ENCODE measurements at places on chromosomes 3 and 15.

- DNase-seq: no peak
Observed at GRCh38 chr3:118101891-118102290, 932.8 kb downstream of the IGSF11 start.

DNA sequence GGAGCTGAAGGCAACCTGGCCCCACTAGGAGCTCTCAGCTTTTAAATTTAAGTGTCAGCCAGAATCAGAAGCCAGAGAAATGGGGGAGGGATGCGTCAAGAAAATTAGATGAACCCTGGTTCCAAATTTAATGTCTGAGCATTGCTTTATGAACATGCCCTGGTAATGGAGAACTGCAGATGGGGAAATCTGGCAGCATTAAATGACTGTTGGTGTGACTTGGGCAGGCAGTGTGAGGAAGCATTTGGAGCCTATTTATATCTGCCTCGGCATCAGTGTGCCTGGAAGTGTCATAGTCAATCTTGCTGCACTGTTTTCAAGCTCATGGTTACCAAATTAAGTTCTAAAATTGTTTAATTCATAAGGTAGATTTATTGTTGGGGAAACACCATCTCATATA is 29.0 kb downstream of the NME9 start:
- DNase-seq: no peak

DNA sequence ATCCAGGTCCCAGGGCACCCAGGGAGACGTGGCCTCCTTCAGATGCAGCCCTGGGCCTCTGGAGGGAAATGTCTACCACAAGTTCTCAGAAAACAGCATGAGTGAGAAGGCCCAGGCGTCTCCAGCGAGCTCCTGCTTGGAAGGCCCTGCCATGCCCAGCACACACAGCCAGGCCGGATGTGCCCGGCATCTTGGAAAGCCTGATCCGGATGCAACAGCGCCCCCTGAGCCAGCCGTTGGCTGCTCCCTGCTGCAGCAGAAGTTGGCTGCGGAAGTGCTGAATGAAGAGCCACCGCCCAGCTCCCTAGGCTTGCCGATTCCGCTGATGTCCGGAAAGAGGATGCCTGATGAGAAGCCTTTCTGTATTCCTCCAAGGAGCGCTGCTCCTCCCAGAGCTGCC is 856 bp downstream of the NPAP1 start:
- no peak for DNase-seq

DNA sequence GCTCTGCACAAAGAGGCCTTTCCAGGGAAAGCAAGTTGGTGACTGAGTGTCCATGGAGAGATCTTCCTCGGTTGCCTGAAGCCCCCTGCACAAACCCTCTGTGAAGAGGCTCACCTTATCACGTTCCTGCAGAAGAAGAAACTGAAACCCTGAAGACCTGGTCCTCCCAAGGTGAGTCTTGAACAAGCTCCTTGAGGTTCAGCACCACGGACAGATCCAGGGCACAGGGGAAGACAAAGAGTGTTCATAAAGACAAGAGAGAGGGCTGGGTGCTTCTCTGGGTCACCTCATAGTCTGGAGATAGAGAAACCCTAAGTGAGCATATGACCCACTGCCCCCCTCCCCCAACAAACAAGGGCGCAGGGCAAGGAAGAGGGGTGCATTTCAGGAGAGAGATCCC is 21.7 kb upstream of the TBC1D21 start:
- peak; percentile 28 for DNase-seq

GRCh38 chr3:128385080-128385832 is 81.4 kb downstream of the DNAJB8 start:
- DNase-seq: no peak

- DNase-seq: no peak
Observed at GRCh38 chr3:123064914-123065313, 1.9 kb upstream of the PDIA5 start.

DNA sequence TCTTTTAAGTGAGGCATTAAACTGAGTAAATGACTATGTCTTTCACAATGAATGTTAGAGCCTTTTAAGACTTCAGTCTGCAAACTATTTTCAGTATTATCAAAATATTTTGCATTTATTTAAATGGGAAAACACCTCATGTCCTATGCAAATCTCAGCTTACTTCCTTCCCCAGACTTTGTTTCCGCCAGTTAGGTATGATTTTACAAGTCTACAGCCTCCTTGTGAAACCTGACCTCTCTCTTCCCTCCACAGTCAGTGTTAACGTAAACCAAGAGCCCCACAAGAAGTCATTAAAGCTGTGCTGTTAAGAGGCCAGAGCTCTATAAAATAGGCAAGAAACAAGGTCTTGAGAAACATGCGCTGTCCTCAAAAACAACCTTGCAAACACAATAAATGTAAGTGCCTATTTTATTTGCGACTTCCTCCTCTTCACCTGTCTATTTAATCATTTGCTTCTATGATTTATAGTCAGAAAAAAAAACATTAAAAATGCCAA is 48.3 kb downstream of the PRTG start:
- DNase-seq: no peak

DNA sequence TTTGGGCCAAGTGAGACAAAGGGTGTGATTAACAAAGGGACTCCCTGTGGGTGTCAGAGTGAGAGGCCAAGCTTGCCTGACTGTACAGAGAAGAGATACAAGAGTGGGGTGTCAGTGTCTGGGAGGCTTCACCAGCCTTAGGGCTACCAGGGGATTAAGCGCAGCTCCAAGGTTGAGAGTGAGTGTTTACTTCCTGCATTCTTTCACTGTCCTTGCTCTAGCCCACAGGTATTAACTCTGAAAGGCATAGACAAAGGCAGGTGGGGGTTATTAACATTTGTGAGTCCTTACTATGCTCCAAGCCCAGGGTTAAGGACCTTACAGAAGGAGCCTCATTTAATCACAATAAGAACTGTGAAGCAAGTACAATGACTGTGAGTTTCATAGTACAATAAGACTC is 107.6 kb downstream of the IL20RB start:
- DNase-seq: no peak

- DNase-seq: no peak
Observed at GRCh38 chr3:179739816-179740594, 87.2 kb downstream of the USP13 start.

DNA sequence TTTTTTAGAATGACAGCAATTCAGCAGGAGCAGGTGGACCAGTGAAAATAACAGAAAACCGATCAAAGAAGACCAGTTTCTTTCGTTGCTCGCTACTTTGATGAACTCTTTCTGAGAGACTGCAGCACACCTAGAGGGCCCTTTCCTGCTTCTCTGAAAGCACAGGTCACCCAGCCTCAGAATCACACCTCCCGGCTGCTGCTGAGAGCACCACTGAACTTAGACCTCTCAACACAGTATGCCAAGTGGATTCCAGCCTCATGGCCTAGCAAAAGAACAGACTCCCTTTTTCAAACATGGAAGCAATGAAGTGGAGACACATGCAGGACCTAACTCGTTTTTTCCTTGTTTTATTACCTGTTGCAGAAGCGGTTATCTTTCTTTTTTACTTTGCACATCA is 13.9 kb upstream of the APH1B start:
- DNase-seq: no peak

GRCh38 chr15:62524848-62525247 is 359.8 kb upstream of the C2CD4B start:
- no peak for DNase-seq

- DNase-seq: no peak
Observed at GRCh38 chr3:69005071-69005790, 8.3 kb downstream of the EOGT start.

DNA sequence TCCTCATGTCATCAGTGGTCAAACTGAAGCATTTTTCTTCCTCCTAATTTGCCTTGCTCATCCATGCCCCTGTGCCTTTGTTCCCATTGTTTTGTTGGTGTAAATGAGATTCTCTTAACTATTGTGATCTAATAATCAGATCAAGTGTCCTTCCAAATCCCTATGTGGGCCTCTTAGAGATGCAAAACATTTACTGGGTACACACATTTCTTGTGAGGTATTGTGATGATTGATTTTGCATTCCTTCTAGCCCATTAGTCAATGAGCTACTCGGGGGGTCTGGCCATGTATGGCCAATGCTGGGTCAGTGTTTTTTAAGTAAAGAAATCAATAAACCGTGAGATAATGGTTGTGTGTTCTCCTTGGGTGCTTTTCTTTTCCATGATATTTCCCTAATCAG is 580.4 kb downstream of the VGLL3 start:
- no peak for DNase-seq

DNA sequence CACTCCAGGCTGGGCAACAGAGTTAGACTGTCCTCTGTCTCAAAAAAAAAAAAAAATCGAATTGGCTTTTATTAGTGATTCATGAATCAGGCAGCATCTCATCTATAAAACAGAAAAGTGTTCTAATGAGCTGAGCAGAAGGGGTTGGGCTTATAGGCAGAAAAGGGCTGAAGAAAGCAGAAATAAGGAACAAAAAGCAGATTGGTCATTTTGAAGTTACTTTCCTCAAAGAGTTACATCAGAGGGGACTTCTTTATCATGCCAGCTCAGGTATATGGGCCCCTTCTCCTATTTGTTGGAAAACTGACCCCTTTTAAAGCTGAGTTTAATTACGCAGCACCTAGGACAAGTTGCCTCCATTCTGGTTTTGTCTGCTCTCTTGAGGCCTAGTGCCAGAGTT is 722 bp upstream of the POGLUT1 start:
- DNase-seq: no peak

GRCh38 chr3:115633467-115633866 is 10.2 kb downstream of the GAP43 start:
- no peak for DNase-seq

- DNase-seq: no peak
Observed at GRCh38 chr3:72657666-72658065, 190.6 kb downstream of the SHQ1 start.

DNA sequence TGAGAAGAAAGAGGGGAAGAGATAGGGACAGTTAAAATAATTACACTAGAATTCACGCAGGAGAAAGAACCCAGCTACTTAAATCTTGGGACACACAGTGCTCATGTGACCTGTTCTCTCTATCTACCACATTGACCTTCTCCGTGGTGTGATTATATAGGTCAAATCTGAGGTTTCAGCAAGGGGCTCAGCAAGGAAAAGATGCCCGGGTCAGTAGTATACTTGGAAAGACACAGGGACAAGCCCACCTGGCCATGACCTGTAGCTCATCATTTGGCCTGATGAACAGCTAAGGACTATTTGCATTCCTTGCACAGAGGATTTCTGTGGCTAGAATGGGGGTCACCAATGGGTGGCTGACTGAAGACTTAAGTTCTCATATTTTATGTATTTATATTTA is 71.9 kb downstream of the SSR3 start:
- no peak for DNase-seq

DNA sequence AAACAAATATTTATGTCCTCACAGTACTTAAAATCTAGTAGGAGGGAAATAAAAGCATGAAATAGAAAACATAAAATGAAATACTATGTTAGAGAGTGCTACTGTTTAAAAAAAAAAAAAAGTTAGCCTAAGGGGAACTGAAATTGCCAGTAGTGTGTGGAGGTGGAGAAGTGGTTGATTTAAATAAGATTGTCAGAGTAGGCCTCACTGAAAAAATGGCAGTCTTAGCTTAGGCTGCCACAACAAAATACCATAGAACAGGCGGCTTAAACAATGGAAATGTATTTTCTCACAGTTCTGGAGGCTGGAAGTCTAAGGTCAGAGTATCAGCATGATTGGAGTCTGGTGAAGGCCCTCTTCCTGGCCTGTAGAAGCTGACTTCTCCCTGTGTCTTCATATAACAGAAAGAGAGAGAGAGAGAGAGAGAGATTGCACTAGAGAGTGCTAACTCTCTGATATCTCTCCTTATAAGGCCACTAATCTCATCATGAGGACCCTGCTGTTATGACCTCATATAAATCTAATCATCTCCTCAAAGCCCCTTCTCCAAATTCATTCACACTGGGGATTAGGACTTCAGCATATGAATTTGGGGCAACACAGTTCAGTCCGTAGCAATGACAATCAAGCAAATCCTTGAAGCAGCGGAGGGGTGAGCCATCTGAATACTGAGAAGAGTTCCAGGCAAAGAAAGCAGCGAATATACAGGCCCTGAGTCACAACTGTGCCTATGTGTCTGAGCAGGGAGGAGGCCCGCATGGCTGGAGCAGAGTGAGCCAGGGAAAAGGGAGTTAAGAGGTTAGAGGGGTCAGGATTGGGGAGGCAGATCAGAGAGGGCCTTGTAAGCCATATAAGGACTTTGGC is 23.6 kb upstream of the LRRC34 start:
- DNase-seq: no peak

DNA sequence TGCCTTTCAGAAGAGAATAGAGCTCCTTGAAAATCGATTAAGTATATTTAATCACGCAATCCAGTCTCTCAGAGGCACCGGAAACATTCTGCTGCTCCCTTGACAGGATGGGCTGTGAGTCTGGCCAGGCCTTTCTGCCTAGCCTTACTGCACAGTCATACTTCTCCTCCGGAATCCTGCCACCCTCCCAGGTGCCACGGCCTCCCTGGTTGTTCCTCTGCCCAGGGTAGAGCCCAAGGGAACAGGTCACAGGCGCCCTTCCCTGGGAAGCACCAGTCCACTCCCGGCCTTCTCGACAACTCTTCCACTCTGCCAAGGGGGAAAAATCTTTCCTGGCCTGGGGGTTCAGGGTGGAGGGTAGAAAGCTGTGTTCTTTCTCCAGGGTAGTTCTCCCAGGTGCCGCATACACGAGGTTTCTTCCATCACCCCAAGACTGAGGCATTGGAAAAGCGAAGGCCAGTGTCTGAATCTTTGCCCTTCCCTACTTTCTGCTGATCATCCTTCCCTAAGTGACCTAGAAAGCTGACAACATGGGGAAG is 17.4 kb upstream of the SYNM start:
- DNase-seq: peak; percentile 31

DNA sequence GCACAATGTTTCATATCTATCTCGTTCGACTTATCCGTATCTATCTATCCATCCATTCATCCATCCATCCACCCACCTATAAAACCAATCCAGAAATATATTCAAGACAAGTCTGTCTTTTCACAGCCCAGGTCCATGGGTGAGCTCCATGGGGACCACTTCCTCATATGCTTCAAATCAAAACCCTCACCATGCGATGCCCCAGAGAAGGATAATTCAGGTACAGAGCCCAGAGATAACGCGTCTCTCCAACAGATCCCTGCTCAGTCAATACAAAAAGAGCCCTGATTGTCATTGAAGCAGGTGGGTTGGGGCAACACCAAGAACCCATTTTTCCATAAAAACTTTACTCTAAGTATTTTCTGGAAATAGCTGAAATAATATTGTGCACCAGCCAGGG is 47.2 kb downstream of the PCSK6 start:
- DNase-seq: no peak

DNA sequence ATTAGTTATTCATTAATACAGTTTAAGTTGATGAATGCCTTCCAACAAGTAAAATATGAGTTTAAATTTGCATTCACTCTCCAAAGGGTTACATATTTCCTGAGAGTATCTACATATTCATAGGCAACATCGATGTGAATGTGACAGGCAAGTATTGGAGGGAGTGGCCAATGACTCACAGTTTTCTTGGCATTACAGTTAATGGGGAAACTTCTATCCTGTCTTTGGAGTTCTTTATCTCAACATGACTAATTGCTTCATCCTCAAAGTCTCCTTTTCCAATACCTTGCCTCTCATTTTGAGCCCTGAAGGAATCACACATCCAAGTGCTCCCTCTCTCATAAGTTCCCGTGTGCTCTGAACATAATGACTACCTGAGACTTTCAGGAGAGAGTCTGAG is 439.7 kb upstream of the FRG2C start:
- DNase-seq: no peak

- DNase-seq: no peak
Observed at GRCh38 chr15:65638681-65639089, 16.9 kb downstream of the SLC24A1 start.

Data from suprapubic skin (tissue), 4 donors.